Progenitor cell of endocrine pancreas (in vitro differentiated cells): ENCODE measurements at places on chromosomes 3 and 15. TPM values are rescaled to one million over a fixed set of nuclear protein-coding genes. Genes with fewer than 3 reads are reported as not detected.

DNA sequence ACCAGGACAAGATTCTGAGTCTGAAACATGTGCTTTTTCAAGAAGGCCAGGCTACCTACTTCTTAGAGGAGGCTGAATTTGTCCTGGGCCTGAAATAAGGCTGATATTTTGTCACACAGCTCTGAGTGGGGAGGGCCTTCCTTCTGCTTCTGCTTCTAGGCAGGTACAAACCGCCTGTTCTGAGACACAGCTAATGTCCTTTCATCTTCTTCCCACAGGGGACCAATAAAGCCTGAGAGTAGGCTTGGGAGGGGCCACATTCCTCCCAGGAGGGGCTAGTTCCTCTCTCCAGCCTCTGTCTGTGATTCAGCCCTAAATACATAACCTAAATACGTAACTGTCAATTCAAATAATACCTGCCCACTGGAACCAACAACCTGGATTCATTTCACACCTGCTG lies 34.8 kb downstream of the CRYGS start:
- peaks cover 6% of the 10 kb centered on the region for H3K4me1 ChIP-seq
- peaks cover 39% of the 10 kb centered on the region for H3K27me3 ChIP-seq
- DNase-seq: no peak
- no peaks in the 10 kb centered on the region for H3K36me3 ChIP-seq
- no peak overlapping the region for H3K27ac ChIP-seq

DNA sequence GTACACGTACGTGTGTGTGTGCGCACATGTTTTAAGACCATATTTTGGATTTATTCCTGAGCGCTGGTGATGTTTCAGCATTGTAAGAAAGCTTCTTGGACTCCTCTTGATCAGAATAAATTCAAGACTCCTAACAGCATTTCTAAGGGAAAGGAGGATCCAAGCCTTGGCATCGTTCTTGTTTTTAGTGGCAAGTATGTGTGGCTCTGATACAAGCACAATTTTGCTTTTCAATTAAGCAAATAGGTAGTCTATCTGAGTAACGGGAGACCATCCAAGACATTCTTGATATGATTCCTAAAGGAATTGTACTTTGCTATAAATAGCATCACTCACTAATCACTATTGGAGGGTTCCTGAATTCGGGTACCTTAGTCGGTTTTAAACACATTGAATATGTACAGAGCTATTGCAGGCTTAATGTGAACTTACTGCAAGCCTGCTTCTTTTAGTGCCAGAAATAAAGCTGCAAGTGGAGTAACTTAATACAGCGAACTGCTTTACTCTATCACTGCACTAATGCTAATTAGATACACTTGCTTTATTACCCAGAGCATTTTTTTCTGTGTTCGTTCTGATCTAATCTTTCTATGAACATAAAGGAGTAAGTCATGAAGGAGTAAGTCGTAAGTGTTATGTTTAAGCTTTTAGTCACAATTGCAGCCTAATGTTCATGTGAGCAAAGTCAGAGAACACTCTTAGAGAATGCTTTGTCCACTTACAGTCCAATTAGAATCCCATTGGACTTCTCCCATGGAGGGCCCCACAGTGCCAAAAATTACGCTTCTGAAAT lies 186.3 kb downstream of the MCTP2 start:
- no peak overlapping the region for H3K4me3 ChIP-seq
- H3K4me1 ChIP-seq: no peaks in the 10 kb centered on the region
- no peak for DNase-seq
- H3K27ac ChIP-seq: no peak overlapping the region

- no peak for DNase-seq
- no peaks in the 10 kb centered on the region for H3K36me3 ChIP-seq
Measured at GRCh38 chr3:194570235-194570634, 63.0 kb downstream of the TMEM44 start.

- no peak for DNase-seq
- peaks cover 14% of the 10 kb centered on the region for H3K36me3 ChIP-seq
- no peaks in the 10 kb centered on the region for H3K27me3 ChIP-seq
- no peak overlapping the region for H3K27ac ChIP-seq
- no peaks in the 10 kb centered on the region for H3K4me1 ChIP-seq
Measured at GRCh38 chr15:52193791-52194190, 2.6 kb upstream of the GNB5 start.

DNA sequence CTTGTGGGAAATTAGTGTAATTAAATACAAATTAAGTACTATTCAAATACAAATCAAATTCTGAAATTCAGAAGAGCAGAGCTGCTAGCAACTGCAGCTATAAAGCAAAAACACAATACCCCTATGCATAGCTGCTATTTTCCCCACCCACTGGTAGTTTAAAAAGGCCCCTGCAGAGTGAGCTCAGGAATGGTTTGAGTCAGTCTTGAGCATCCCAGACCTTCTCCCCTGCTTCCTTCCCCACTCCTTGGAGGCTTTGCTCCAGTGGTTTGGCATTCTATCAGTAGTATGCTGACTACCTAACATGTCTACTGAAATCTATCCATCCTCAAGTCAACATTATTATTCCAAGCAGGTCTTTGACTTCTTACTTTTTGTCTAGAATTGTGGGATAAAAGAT lies 53.0 kb downstream of the EFHB start:
- H3K27me3 ChIP-seq: no peaks in the 10 kb centered on the region
- no peak for DNase-seq
- no peak overlapping the region for H3K27ac ChIP-seq

- H3K4me3 ChIP-seq: peak overlapping the region; percentile 84
- no peaks in the 10 kb centered on the region for H3K36me3 ChIP-seq
- peaks cover 9% of the 10 kb centered on the region for H3K4me1 ChIP-seq
- peak overlapping the region; percentile 91 for H3K27ac ChIP-seq
- peak; percentile 23 for DNase-seq
- H3K27me3 ChIP-seq: peaks cover 4% of the 10 kb centered on the region
Measured at GRCh38 chr3:42013691-42014457, 52.0 kb upstream of the ULK4 start.

DNA sequence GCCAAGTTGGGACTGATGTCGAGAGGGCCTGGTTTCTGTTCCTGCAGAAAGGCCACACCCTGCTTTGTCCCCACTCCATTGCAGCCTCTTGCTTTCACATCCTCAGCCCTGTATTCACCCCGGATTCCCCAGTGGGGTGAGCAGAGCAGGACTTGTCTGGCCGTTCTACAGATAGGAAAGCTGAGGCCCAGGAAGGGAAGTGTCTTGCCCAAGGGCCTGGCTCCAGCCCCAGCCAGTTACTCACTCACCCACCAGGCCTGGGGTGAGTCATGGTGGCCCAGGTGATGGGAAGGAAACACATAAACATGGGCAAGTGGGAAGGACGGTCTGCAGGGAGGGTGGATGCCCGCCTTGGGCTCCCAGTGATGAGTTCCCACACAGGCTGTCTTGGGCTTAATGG lies 6.1 kb upstream of the DUSP7 start:
- no peak overlapping the region for H3K4me3 ChIP-seq
- DNase-seq: no peak
- peaks cover 2% of the 10 kb centered on the region for H3K4me1 ChIP-seq
- H3K27ac ChIP-seq: no peak overlapping the region

Gene FEZF2
- not detected in 2 replicates for total RNA-seq

Gene FANCD2OS
- total RNA-seq: not detected in 2 replicates

Gene UTS2B
- 0.62 TPM in 1 of 2 replicates, not detected in the other for total RNA-seq
